ENCODE measurements at places on chromosomes 3 and 15.

DNA sequence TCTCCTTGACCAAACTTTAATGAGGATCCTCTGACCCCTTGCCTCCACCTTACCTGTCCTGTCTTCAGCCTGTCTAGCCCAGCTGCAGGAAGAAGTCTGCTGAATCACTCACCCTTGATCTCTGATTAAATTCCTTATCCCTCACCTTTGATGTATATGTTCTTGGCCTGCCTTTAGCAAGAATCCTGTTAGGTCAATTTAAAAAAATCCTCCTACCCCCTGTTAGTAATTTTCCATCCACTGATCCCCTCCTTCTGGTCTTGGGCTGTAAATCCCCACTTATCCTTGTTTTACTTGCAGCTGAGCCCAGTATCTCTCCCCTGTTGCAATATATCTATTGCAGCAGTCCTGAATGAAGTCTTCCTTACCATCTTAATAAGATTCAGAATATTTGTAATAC, 39.0 kb downstream of the MYH15 start:
- no peak for DNase-seq

DNA sequence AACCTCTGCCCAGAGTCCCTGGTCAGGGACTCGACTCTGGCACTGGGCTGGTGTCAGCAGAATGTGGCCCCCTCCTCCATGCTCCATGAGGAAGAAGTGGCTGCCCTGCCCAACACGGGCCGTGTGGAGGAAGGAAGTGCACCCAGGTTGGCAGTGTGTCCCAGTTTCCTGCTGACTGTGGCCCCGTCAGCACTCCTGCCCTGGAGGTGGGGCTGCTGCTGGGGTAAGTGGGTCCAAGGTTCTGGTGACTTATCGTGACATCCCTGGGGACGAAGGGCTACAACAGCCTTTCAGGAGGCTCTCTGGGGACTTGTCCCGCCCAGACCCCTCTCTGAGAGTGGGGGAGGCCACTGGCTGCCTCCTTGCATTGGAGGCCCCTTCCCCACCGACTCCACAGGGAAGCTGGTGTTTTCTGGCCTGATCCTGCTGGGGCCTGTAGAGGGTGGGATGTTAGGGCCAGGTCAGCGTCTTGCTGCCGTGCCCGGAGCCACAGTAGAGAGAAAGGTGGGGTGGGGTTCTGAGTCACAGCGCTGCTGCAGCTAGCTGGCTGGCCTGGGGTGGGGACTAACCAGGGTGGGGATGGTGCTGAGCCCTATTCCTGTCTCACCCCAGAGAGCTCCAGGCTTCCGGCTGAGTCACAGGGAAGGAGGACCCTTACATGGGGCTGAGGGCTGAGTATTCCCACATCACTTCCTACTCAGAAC, 10.5 kb downstream of the SEMA4B start:
- no peak for DNase-seq

DNA sequence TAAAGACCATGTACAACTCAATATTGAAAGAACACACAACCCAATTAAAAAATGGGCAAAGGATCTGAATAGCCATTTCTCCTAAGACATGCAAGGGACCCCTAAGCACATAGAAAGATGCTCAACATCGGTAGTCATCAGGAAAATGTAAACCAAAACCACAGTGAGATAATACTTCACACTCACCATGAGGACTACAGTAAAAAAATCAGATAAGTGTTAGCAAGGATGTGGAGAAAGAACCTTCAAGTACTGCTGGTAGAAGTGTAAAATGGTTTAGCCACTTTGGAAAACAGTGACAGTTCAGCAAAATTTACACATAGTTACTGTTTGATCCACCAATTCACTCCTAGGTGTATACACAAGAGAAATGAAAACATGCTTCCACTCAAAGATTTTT, 30.1 kb upstream of the XIRP1 start:
- DNase-seq = no peak

DNA sequence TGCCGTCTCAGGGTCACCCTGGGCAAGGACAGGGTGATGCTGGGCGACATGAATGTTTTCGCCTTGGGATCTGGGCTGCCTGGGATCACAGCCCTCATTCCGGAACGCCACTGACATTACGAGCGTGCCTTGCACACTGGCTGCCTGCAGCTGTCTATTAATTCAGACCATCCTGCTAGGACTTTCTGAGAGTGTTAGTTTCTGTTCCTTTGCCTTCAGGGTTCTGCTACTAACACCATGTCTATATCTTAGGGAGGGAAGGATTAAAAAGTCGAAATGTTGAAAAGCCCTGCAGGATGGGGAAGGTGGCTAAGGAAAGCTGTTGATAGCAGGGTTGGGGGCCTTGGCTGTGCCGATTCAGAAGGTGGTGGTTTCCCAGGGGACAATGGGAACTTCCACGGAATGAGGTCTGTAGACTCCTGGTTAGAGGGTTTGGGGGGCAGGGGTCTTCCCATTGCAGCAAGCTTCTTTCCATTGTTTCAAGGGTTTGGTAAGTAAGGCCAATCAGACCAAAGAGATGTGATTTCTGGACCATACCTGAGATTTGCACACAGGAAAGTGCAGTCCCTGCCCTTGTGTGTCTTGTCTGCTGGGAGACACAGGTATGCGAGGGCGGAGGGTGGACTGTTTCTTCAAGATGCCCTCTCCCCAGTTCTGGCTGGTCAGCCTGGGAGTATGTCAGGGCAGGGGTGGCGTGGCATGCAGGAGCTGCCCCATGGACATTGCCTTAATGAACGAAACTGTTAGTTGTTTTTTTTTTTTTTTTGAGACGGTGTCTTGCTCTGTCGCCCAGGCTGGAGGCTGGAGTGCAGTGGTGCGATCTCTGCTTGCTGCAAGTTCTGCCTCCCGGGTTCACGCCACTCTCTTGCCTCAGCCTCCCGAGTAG, 50.9 kb downstream of the RGMA start:
- no peak for DNase-seq

DNA sequence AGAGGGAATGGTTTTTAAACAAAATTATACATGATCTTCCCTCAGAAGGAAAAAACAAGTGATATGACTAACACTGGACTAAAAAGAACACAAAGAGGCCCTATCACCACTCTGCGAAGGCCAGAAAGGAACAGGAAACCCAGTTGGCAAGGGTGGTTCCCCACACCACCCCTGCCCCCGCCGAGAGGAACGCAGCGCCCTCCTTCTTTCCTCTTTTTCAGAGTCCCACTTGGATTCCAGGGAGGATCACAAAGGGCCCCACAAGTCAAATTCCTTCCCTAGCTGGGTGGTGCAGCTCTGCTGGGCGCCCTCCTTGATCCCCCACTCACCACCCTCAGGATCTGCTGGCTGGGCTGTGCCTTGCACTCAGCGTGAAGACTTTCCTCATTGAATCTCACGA, 29.8 kb downstream of the PLA1A start:
- no peak for DNase-seq

DNA sequence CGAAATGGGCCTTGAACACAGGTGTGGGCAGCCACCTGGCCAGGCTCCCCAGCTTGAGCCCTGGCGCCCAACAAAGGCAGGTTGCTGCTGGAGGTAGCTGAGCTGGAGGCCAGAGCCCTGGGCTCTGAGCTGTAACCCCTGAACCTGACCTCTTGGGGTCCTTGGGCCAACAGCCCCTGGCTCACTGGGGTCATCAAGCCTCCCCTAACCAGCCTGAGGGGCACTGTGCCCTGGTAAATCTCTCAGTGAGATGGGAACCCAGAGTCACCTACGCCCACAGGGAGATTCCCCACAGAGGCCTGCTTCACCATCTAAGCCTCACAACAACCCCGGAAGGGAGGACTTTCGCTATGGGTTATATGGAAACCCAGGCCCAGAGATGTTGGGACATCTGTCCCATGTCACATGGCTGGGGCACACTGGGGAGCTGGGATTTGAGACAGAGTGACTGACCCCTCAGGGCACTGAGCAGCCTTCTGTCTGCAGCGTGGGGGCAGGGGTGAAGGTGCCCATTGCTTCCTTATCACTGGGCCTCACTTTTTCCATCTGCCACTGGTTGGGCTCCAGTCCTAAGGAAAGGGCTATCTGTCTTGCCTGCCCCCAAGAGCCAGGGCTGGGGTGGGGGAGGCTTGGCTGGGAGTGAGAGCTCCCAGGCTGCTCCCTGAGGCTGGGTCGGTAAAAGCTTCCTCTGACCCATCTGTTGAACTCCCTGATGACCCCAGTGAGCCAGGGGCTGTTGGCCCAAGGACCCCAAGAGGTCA, 59.1 kb downstream of the IQSEC1 start:
- no peak for DNase-seq

DNA sequence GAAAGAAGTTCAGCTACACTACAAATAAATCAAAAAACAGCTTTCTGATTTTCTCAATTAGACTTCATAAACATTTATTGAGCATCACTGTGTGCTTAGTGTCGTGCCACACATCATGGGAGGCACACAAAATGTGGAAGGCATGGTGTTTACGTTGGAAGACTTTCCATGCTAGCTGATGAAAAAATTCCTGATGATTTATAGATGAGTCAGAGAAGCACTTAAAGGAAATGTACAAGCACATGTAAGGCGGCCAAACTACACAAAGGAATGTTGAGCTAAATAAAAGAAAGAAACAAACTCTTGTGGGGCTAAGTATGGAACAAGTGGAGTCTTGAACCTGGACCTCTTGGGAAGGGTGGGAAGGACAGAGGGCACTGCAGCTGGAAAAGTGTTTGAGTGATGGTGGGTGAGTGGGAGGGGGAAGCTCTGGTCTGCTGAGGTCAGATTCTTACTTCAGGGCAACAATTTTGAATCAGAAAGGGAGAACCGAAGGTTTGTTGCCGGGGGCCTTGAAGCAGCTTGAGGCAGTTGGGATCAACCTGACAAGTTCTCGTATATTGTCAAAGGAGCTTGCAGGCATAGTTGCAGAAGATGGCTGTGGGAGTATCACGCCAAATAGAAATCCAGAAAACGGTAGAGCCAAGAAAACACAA, 66.9 kb downstream of the FOXB1 start:
- no peak for DNase-seq

DNA sequence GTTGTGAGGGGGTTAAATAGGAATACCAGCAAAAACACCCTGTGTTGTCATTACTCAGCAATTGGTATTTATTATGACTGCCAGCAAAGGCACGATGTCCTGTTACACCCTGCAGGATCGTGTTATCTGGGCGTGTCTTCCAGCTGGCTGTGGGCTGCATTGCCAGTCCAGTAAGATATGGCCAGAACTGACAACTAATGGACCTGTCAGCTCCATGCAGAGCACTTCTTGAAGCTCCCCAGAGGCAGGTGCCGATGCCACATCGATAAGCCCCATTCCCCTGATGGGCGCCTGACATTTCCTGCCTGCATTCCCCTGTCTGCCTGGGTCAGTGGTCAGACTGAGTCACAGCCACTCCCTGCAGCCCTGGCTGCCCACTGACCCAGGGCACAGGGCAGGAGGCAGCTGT, 79.7 kb upstream of the RASGRF1 start:
- DNase-seq = no peak

GRCh38 chr15:62989366-62990055, 53.0 kb upstream of the TPM1 start:
- DNase-seq = no peak

GRCh38 chr3:99900248-99900647, 82.6 kb downstream of the CMSS1 start:
- no peak for DNase-seq

- no peak for DNase-seq
These were observed 704.7 kb downstream of the NLGN1 start for GRCh38 chr3:174102274-174102673.
